ENCODE measurements at places on chromosomes 2 and 18. TPM values are rescaled to one million over a fixed set of nuclear protein-coding genes. Genes with fewer than 3 reads are reported as not detected.

DNA sequence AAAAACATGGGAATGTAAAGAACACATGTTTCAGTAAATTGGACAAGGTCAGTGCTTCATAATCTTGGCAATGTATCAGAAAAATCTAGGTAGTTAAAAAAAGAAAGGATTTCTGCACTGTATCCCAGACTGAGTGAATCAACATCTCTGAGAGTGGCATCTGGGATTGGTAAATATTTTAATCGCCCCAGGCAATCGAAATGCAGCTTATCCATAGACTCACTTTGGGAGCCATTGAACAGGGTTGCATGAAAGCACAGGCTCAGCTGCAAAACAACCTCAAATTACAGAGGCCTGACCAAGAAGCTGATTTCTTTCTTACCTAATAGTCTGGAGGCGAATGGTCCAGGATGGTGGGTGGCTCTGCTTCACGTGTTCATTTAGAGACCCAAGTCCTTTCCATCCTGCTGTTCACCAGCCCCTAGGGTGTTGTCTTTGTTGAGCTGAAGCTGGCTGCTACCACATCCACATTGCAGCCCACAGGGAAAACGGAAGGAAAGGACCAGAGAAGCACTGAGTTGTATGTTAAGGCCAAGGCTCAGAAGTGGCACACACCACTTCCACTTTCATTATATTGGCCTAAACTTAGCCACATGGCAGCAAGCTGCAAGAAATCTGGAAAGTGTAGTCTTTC is 59.0 kb downstream of the MOGAT1 start:
- DNase-seq: no peak

DNA sequence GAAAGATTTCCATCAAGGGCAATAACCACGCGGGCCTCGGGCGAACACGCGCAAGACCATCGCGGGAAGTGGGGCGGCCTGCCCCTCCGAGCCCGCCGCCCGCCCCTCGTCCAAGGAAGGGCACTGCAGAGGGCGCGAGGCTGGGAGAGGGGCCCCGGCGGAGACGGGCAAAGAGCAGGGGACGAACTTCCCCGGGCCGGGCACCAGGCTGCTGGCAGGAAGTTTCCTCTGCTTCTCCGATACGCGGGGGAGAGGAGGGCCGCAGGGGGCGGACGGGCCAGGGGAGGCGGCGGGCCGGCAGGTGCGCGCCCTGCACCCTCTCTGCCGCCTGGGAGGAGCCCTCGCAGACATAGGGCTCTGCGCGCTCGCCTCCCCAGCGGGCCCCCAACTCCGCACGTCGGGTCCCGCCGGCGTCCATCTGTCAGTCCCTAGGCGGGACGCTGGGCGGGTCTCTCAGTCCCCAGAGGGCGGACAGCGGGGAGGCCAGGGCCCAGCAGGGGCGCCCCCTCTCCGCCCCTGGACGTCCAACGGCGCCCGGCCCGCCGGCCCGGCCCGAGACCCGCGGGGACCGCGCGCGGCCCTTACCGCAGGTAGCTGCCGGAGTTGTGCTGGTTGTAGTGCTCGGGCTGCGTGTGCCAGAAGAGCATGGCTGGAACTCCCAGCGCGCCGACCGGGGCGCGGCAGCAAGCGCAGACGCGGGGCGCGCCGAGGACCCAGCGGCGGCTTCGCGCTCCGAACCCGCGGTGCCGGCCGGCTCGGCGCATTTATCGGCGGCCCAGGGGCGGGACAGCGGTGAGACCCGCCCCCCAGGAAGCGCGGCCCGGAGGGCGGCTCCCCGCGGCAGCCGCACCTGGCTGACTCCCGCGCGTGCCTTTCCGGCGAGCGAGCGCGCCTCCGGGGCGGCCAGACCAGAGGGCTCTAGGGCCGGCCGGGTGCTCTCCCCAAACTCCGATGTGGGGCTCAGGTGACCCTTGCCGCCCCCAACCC is at the start of gene TFCP2L1:
Gene TFCP2L1 (minus strand): TSS at position 740 of the 987 bp plus-strand sequence. CDS start 93 bp downstream, at position 647.
- no peak for DNase-seq

DNA sequence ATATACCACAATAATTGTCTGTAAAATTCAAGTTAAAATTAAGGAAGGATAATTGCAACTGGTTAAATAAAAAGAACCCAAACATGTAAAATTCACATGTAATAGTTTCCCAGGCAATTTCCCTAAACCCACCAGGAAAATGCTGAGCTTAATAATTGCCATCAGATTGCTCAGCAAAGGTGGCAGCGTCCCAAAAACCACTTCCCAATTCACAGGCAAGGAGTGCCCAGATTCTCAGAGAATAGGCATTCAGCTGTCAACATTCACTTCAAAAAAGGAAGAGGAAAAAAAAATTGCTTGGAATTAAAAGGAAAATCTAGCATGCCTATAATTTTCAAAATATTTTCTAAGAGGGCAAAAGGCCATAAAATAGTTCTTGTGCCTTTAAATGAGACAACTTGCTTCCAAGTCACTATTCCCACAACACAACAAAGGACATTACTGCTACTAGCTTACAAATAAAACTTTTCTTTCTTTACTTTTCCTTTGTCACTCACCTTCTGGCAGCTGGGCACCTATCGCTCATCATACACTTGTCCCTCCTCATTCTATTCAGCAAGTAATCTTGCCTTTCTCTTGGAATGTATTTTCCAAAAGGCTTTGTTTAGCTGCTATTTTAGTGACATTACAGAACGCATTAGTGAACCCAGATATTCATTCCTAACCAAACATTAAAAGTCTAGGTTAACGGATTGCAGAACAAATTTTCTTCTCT is 15.2 kb downstream of the SRBD1 start:
- no peak for DNase-seq

DNA sequence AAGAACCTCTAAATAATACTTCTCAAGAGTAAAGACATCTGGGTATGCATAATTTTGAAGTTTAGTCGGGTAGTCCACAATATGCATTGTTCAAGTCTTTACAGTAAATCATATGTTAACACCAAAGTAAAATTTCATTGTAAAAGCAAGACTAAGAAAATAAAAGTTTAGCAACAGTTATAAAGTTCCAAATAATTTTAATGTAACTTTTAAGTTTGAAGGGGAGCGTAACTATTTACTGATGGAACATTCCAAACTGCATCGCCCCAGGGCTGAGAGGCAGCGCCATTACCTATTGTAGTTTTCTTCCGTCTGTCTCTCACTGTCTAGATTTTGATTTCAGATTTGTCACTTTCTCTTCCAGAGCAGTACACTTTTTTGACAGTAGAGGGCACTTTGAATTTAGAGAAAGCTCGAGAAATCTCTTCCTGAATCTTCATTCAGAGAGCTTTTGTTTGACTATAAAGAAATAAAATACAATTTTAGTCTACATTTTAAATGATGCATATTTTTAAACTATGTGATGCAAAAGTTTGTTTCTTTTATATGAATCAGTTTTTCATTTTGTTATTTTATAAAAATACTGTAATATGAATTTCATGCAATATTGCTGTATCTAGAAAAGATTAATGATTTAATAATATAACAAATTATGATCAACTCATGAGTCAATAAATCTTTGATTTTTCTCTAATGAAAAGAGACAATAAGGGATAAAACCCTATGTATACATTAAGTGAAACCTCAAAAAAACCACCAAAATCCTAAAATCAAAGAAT is 389.8 kb downstream of the FIGN start:
- DNase-seq: no peak

The HOXD10 gene
- not detected for total RNA-seq
